ENCODE measurements at places on chromosomes 3 and 15.

DNA sequence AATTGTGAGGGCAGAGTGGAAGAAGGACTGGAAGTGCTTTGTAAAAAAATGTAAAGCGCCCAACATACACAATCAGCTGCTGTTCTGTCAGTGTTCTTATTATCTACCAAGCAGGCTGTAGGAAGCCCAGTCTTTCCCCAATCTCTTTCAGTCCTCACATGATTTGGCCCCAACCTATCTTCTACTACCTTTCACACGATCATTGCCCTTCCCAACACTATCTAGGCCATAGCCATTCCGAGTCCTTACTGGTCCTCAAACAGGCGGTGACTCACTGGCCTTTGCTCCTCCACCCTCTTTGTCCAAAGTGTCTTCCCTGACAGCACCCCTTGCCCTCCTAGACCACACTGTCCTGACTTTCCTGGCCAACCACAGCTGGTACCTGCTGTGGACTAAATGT lies 861 bp upstream of the RFT1 start:
- no peak for DNase-seq

GRCh38 chr3:126356373-126357264 lies 589 bp downstream of the KLF15 start:
- no peak for DNase-seq

- DNase-seq: no peak
Measured at GRCh38 chr3:49406571-49407565, 4.9 kb downstream of the RHOA start.

GRCh38 chr3:50390508-50391224 lies 31.3 kb upstream of the TMEM115 start:
- DNase-seq: no peak

- peak; percentile 13 for DNase-seq
Measured at GRCh38 chr3:41881233-41881821, 80.6 kb downstream of the ULK4 start.

DNA sequence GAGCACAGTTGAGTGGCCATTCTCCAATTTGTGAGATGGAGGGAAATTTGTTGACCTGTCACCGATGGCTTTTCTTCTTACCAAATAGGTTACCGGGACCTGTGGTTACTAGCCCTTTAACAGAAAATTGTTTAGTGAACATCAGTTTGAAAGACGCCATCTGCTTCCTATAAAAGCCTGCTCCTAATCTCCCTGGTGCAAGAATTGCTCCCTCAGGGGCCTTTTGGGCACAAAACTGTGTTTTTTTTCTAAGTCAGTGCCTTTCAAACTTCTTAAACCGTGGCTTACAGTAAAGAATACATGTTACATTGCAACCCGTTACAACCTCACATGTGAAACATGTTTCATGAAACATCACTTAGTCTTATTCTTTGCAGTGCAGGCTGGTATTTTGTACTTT lies 15.0 kb downstream of the CACNA2D3 start:
- DNase-seq: no peak

GRCh38 chr3:53534676-53535400 lies 40.4 kb downstream of the CACNA1D start:
- DNase-seq: no peak

DNA sequence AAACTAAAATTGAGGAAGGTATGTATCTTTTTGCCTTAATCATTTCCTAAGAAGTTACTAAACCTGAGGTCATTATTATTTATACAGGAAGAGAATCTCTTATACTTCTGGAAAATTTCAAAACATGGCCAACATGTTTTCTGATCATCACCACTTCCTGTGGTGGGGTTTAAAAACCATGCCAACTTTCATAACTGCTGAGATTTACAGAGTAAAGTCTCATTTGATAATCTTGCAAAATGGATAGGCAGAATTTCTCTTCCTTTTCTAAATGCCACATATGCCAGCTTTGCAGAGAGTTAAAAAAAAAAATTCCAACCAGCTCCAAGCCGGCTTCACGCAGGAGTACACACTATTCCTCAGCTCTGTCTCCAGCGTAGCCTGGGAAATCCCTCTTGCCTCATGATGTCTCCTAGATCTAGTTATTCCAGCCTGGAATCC lies 124.3 kb upstream of the SPRED1 start:
- DNase-seq: peak; percentile 40

DNA sequence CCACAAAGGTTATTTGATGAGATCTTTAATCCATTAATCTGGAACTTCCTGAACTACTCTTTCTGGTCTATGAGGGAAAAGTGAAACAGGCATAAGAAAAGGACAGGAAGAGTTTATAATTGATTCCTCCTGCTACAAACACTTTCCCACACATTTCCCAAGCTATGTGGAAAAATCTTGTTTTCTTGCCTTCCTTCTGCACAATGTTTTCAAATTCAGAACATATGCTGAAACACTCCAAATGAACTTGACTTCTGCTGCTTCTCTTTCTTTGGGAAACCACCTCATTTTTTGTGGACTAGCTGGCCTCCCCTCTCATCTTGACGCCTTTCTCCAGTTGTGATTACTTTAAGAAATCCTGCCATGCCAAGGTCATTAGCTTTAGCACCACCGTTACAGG lies 100.7 kb upstream of the PTPRG start:
- no peak for DNase-seq

GRCh38 chr3:110193074-110193473 lies 855.7 kb upstream of the DPPA4 start:
- DNase-seq: peak; percentile 48

DNA sequence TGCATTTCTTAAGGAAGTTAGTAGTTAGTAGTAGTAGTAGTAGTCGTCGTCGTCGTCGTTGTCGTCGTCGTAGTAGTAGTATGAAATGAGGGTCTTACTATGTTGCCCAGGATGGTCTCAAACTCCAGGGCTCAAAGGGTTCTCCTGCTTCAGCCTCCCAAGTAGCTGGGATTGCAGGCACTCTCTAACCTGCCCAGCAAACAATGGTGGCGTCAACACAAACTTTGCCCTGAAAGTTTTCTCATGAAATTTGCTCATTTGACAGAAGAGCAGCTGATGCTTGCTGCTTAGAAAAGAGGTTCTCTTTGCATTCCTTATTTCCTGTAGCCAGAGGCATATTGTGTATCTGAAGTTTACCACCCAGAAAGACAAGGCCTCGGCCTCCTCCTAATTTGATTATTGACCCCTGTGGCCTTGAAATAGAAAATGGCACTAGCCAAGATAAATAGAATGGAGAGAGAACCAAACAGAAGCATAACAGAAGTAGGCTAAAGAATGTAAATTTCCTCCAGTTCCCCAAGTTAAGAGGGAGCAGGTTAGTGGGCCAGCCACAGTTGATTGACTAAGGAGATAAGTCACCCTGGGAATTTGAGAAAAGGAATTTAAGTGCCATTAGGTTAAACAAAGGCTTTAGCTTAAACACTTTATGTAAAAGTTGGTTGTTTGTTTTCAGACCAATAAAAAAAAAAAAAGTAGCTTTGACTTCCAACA lies 166.2 kb upstream of the ROBO2 start:
- no peak for DNase-seq

DNA sequence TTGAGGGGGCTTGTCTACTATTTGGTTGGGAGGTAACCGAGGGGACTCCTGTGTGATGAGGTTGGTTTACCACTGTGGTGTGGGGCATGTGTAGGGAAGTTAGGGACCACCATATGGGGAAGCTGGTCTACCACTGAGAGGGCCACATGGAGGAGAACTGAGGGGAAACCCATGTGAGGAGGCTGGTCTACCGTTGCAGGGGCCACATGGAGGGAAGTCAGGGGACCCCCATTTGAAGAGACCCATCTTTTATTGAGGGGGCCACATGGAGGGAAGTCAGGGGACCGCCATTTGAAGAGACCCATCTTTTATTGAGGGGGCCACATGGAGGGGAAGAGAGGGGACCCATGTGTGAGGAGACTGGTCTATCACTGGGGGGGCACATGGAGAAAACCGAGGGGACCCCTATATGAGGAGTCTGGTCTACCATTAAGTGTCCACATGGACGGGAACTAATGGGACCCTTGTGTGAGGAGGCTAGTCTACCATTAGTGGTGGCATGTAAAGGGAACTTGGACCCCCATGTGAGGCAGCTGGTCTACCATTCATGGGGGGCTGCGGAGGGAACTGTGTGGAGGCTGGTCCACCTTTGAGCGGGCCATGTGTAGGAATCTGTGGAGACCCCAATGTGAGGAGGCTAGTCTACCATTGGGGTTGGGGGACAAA lies 165.5 kb downstream of the FBLN2 start:
- DNase-seq: no peak

DNA sequence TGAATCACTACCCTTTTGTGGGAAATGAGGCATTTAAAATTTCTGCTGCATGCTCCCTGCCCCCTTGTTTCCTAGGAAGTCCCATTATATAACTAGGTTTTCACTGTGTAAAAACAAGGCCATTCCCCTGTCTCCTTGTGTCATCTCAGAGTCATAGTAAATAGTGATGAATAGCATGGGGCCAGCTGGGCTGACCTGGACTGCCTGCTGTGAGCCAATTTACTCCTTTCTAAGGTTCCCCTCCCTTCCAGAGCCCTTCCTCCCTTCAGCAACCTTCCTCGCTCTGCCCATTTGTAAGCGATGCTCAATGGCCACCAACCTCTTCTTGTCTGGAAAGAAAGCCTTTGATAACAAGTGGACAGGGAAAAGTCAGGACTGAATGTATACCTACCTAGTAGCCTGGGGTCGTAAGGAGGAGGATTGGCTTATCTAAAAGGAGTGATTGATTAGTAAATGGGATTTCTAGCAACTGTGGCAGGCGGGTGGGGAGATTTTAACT lies 11.7 kb downstream of the ITGA11 start:
- no peak for DNase-seq

DNA sequence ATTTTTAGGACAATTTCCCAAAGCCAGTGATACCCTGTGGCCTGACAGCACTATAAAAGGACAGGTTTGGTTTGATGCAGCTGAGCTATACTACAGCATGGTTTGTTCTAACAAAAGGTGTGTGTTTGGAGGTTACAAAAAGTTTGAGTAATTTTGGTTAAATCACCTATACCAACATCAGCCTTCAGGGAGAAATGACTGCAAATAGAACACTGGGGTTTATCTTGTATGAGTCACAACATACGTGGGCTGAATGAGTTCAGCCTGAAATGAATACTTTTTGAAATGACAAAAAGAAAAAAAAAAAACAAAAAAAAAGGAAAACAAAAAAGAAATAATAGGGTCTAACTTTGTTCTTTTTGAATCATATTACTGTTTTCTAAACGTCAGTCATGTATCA lies 345.7 kb downstream of the CNTN3 start:
- no peak for DNase-seq

DNA sequence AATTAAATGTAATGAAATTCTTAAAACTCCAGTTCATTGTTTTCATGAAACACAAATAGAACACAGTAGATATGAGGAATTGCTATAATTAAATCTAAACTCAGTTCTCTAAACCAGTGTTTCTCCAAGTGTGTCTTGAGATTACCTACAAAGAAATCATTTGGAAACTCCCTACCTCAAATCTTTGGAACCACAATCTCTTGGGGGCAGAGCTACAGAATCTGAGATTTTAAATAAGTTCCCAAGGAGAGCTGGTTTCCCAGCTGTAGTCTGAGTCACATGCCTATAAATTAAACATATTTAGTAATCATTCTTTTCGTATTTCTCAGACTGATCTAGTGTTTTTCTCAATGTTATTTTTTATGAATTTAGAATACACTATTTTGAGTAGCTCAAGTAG lies 17.0 kb upstream of the ACTC1 start:
- DNase-seq: no peak

DNA sequence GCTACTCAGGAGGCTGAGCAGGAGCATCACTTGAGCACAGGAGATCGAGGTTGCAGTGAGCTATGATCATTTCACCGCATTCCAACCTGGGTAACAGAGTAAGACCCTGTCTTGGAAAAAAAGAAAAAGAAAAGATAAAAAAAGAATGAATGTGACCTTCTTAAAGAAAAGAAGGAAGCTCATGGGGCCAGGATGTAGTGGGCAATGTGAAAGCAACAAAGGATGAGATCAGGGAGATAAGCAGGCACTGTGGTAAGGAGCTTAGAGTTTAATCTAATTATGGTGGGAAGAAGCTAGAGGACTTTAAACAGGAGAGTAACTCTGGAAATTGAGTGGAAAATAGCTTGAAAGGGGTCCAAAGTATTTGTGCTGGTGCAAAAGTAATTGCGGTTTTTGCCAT lies 231.6 kb upstream of the UBE2E2 start:
- no peak for DNase-seq

- no peak for DNase-seq
Measured at GRCh38 chr15:25844981-25845680, 18.0 kb downstream of the ATP10A start.

- DNase-seq: no peak
Measured at GRCh38 chr3:61439122-61439458, 122.3 kb upstream of the PTPRG start.

DNA sequence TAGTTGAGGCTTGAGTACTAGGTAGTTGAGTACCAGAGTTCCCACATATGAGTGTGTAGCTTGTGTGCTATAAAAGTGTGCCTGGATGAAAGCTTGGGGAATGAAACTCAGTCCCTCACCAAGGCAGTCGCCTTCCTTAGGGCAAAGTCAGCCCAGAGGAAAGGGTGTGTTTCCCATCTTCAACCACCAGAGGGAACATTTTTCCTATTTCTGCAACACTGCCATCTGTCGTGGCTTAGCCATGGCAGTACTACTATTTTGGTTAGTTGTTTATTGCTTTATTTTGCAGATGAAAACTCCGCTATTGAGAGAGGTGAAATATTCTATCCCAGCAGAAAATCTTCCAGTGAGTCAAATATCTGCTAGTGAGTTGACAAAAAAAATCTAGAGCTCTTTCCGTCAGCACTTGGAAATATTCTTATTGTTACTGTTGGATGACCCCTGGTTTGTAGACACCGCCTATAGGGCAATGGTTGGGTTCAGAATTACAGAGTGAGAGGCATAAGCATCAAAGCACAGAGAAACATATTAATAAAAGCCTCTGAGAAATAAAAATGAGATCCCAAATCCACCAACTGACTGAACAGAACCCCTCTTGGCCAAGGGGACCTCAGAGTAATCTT lies 239.9 kb downstream of the CPNE4 start:
- DNase-seq: peak; percentile 39

GRCh38 chr15:63090472-63090871 lies 31.2 kb upstream of the LACTB start:
- no peak for DNase-seq

DNA sequence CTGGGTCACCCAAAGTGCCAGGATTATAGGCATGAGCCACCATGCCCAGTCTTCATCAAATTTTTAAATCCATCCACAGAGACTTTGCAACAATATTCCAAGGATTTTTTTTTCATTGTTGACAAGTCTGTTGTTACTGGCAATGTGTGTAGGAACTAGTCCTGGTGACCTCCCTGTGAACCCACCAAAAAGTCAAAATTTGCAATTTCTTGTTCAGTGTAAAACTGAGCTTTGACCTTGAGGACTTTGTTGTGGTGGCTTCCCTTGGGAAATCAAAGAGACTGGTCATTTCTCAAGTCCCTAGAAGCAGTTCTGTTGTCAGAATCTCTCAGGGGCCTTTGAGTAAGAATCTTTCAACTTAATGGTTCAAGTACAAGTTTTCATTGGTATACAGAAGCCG lies 36.9 kb upstream of the COL8A1 start:
- DNase-seq: no peak
